Activated CD8-positive, alpha-beta memory T cell treated with anti-CD3 and anti-CD28 coated beads for 48 hours (primary cell): ENCODE measurements at places on chromosomes 6 and 20.

DNA sequence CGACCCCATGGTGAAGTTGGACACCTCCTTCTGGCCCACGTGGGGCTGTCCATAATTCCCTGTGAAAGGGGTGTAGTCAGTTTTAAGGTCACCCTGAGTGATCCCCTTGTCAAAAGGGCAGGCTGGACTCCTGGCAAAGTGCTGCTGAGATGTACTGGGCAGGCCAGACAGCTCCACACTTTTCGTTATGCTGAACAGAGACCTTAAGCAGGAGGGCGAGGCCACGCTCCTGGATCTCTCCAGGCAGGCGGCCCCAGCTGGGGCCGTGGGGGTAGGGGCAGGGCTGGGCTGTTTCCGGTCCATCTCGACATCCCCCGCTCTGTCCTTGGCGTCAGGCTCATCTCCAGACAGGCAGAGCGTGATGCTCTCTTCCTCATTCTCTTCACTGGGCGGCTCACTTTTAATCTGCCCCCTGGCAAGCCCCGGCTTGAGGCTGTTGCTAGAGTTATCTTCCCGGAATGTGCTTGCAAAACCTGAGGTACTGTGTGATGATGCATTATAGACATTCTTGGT is 56.7 kb downstream of the GJA10 start:
- DNase-seq, result no peak

GRCh38 chr20:37344506-37345338 is 1.2 kb upstream of the SRC start:
- no peak for DNase-seq

- DNase-seq, result no peak
Measured at GRCh38 chr6:27280064-27280539, 32.0 kb downstream of the POM121L2 start.

- DNase-seq, result no peak
Measured at GRCh38 chr20:40168981-40169620, 519.9 kb downstream of the MAFB start.

DNA sequence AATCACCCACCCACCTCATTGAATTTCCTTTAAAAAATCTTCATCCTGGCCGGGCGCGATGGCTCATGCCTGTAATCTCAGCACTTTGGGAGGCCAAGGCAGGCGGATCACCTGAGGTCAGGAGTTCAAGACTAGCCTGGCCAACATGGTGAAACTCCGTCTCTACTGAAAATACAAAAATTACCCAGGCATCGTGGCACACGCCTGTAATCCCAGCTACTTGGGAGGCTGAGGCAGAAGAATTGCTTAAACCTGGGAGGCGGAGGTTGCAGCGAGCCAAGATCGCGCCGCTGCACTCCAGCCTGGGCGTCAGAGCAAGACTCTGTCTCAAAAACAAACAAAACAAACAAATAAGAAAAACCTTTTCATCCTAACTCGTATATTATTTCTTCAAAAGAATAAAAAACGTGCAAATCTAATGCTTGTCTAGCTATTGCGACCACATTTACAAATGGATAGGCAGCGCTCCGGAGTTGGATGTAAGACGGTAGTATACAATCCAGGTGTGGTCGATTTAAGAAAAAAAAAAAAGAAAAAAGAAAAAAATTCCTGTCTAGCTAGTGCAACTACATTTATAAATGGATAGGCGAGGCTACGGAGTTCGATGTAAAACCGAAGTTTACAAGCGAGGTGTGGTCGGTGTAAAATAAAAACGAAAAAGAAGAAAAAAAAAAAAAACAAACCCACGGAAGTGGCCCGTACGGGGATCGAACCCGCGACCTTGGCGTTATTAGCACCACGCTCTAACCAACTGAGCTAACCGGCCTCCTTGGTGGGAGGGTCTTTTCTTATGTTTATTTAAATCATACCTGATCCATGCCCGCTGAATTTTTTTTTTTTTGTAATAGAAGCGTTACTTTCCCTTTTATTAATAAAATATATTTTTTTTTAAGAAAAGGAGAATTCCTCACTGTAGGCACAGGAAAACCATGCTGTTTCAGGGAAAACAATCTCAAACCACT is 70.7 kb upstream of the PRSS16 start:
- DNase-seq, result no peak

GRCh38 chr20:37564388-37565133 is 36.9 kb upstream of the BLCAP start:
- DNase-seq, result peak; percentile 21

DNA sequence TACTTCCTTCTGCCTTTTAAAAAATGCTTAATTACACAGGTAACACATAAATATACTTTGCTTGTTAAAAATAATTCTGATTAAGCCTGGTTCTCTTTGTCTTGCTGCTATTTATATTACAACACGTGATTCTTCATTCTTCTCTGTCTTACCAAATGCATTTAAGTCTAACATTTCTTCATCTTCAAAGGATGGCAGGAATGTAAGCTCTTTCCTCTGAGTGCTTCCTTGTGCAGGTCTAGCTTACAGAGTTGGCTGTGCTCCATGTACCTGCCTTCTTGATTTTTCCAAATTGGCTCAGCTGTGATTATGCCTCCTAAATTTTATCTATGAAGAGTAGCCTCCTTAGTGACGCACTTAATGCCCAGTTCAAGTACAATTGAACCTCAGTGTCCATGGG is 44.4 kb downstream of the RNF144B start:
- DNase-seq, result no peak

DNA sequence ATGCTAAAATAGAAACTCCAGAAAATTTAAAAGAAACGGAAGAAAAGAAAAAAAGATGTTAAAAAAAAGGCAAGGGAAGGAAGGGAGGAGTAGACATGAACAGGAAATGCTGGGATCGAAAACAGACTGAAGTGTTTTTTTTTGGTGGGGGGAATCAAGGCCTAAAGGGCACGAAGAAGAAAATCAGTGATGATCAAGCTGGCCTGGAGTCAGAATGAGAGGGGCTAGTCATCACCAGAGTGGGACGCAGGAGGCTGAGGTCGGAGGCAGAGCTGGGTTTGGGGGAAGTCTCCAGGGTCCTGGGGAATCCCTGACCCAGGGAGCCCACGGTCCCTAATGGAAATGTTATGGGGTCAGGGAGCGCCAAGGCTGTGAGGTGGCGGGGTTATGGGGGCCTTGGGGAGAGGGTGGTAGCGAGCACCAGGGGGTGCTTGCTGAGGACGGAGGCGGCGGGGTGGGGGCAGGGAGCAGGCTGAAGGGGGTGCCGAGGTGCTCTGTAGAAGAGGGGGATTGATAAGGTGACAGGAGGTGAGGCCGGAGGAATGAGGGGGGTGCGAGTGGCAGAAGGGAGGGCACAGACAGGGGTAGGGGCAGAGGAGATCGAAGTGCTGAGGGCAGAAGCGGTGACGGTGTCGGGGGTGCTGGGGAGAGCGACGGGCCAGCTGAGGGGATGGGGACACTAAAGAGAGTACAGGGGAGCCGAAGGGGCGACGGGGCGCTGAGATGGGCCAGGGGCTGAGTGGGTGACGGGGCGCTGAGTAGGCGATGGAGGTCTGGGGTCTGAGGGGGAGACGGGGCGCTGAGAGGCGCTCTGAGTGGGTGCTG is 684 bp downstream of the ZNFX1 start:
- peak; percentile 50 for DNase-seq

GRCh38 chr6:134077301-134077700 is 24.9 kb upstream of the SLC2A12 start:
- DNase-seq, result no peak

GRCh38 chr6:146472918-146473317 is 70.7 kb upstream of the RAB32 start:
- DNase-seq, result no peak

DNA sequence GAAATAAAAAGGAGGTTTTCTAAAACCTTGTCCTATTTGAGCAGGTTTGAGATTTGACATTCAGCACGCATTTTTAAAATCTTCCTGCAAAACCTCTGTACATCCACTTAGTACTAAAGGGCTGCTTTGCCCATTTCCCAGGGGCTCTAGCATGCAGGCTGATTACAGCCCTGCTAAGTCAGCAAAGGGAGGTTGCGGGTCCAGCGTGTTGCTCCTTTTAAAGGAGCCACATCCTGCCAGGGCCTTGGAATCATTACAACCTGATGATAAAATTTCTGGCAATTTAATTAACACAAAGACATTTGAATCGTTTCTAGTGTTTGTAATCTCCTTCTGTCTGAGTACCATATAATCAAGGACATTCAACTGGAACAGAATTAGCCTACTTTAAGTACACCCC is 455.1 kb upstream of the CITED2 start:
- DNase-seq, result no peak

GRCh38 chr6:52136055-52136454 is 48.6 kb upstream of the PKHD1 start:
- no peak for DNase-seq

GRCh38 chr20:25308671-25309394 is 60.9 kb downstream of the PYGB start:
- DNase-seq, result no peak

- no peak for DNase-seq
Measured at GRCh38 chr6:119128252-119128912, 49.9 kb upstream of the FAM184A start.

DNA sequence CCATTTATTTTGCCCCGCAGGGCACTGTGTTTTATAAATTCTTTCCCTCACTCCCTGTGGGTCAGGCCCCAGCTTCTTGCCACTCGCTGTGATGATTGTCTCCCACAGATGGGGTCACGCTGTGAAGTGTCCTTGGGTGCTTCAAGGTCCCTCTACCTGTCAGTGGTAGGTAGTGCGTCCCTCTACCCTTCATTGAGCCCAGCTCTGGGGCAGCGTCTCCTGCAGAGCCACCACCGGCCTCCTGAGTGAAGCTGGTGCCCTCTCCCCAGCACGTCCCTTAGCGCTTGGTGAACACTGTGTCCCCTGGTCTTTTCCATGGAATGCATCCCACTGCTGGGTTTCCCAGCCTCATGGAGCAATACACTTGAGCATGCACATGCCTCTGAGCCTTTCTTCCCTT is 108.2 kb downstream of the NRN1 start:
- DNase-seq, result no peak

GRCh38 chr6:48835421-48835958 is 627.6 kb downstream of the MMUT start:
- DNase-seq, result no peak

DNA sequence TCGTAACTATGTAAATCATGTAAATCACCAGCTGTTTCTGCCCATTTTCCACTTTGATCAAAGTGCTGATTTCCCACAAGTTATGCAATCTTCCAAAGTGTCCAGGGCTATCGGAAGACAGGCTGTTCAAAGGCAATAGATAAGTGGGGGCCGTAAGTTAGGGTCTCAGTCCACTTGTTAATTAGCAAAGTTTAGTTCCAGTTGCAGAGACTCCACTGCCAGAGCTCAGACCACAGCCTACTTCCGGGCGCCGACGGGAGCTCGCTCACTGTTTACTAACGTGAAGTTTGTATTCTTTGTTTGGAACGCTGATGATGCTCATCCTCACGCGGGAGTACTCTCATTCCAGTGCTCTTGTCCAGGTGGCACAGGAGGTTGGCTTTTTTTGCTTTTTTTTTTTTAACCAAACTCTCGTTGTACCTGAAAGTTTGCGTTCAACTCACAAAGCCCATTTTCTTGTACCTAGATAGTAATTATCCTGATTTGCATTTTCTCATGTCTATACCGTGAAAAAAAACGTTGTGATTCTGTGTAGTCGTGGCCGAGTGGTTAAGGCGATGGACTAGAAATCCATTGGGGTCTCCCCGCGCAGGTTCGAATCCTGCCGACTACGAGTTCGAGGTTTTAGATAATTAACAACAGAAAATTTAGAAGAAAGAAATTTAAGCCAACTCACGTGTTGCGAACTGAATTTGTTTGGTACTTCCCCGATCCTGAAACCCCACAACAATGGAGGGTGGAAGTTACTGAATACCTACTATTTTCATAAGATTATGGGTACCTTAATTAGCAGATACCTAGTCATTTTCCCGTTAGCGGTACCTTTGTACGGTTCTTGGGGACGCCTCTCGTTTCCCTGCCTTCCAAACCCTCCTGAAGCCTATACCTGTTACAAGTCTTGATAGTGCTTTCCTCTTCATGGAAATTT is 29.9 kb upstream of the ZNF184 start:
- no peak for DNase-seq

DNA sequence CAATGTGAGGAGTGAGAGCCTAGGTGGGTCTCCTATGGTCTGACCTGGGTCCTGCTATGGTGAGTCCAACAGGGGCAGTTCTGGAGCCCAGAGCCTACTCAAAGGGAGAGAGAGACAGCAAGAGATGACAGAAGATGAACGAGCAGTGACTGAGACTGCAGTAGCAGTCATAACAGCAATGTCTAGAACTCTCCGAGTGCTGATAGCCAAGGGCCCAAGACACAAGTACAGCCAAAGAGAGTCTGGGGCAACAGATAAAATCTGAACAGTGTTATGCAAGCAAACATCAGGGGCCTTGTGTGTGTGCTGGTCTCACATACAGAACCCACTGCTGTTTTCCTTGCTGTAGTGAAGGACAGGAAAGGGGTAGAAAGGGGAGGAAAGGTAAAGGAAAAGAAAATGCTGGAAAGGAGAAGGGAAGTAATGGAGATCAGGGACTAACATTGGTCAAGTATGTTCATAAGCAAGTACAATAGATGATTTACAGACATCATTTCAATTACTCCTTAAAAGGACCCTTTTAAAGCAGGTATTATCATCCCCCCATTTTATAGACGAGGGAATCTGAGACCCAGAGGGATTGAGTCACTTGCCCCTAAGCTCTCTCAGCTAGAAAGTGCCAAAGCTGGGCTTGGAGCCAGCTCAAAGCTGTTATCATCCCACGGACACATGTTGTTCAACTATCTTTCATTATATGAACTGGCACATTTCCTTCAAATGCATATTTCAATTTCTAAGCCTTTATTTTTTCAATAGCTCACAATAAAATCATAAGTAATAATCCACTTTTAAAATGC is 182.3 kb upstream of the RAB32 start:
- DNase-seq, result no peak

DNA sequence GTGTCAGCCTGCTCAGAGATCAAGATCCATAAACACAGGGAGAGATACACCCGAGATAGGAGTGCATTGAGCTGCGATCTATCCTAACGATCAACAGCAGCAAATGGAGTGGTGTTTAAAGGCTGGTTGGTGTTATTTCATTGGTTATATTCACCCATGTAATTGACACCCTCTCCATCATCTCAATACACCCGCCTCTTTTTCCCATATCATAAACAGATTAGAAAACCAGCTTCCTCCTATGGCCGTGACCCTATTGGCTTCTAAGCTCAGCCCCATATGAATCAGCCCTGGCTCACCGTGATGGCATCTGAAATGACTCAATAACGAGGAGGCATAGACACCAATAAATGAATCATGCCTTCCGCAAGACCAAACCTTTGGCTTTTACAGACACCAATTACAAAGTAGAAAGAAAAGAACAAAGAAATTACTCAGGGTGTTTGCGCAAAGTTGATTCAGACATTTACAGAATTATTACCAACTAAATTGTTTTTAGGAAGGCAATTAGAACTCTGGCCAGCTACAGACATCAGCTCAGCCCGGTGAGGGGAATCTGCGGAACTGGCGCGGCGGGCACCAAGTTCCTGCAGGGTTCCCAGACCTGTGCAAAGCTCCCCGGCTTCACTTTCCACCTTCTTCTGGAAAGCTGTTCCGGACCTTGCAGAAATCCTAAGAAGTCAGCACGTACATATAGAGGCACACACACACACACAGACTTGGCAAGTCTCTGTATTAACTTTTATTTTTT is 11.5 kb downstream of the PMEPA1 start:
- peak; percentile 44 for DNase-seq

GRCh38 chr6:13457577-13457976 is 29.8 kb downstream of the GFOD1 start:
- no peak for DNase-seq
